CD4-positive, alpha-beta T cell treated with Interleukin-17A for 1 hour (primary cell): ENCODE measurements at places on chromosomes 12 and 14.
A peak's percentile ranks its signal among the peaks of the same experiment; 100 is the strongest.

DNA sequence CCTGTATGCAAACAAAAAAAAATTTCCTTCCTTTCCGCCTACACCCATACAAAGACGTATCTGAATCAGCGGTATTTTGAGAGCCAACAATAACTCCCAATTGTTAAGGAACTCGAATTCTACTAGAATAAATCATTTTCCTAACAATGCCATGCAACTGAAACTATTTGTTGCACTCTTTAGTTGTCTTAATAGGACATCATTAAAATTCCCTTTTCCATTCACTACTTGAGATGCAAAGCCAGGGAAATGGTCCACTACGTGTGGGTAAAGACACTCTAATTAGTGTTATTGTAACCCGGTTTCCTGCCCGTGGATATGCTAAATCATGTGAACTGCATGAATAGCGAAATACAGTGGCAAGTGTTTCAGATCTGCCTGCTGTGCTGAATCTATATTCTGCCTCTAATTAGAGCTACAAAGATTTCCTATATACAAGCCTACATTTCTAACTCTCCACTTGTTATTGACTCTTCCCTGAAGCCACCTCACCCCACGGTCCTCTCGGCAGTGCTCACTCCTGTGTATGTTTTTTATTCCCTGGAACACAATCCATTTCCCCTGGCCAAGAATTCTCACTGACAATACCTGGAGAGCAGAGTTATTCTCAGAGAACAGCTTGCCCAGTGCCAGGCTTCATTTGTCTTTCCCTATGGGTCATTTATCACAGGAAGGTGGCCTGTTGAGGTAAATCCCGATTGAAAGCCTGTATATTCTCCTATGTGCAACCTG lies 168.3 kb downstream of the PAWR start:
- no peak for DNase-seq

DNA sequence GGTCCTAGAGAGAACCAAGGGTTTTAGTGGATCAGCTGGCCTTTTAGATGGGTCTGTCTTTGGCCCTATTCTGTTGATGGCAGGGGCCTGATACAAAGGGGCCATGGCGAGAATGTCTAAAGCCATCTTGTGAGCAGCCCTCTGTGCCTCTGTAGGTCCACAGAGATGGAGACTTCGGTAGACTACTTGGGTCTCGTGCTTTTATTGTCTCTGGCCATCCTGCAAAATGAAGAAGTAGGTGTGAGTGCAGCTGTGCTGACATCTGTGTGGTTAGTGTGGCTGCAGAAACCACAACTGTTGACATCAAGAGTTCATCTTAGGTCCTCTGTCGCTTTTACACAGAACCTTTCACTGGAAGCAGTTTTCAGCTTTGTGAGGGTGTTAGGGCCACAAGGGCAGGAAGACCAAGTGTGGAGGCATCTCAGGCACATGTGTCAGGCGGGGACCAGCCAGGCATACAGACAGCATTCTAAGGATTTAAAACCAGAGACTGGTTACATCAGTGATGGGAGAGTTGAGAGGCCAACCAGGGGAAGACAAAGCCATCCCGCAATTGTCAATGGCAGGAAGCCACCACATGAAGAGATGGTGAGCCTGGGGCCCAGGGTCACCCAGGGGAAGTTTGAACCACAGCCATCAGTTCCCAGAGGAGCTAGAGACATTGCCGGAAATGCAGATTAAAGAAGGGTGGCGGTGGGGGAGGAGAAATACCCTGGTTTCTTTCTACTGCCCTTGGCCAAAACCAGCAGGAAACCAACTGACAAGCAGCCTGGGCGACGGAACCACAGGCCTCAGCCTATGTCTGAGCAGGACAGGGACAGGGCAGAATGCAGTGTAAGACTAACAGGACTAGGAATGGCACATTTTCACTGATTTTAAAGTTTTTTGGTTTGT lies 13.0 kb upstream of the TPCN1 start:
- DNase-seq: peak; percentile 73

GRCh38 chr12:113378291-113378690 lies 19.9 kb downstream of the PLBD2 start:
- no peak for DNase-seq

DNA sequence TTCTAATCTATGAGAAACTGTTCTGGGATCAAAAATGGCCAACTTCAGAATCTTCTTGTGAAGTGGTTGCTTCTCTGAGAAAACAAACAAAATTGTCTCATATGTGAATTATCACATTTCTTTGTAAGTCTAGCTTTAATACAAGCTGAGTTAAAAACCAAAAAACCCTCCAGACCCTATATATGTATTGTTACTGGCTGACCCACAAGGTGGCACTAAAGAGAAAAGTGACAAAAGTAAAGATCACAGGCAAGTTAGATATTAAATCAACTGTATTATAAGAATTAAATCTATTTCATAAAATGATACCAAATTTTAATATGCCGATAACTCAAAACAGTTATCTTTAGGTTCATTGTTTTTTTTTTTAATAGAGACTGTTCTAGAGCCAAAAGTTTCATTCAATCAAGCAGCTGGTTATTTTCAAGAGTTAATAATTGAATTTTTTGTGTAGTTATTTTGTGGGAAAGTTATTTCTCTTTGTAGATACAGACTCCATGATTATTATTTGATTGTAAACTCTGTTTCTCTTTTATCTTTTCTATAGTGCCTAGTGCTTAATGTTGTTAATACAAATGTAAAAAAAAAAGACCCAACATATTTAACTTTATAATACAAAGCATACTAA lies 7.5 kb upstream of the TRHDE start:
- DNase-seq: no peak

DNA sequence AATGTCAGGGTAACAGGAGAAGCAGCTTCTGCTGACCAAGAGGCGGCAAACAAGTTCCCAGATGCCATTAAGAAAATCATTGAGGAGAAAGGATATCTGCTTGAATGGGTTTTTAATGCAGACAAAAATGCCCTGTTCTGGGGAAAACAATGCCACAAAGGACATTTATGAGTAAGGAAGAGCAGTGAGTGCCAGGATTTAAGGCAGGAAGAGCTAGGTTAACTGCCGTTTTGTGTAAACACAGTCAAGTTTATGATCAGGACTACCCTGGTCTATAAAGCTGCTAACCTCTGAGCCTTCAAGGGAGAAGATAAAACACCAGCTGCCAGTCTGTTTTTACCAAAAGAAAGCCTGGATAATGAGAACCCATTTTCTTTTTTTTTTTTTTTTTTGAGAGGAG lies 8.5 kb downstream of the MAPKAPK5 start:
- DNase-seq: no peak

DNA sequence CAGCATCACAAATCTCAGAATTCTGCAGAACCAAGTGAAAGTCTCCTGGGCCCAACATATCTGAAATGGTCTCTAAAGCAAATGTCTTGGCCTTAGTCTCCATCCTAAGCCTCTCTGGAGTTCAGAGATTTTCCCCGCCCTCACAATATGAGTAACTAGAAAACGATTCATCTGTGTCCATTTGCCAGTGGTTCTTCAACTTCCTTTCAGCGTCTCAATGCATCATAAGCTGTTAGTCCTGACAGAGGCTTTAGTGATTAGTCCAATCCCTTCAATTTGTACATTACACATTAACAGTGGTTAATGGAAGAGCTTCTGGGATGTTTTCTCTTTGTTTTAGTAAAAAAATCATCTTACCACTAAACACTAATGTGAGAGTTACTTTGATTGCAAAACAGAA lies 17.4 kb downstream of the NPC2 start:
- DNase-seq: no peak
